ENCODE measurements at places on chromosomes 13 and 19. TPM values are rescaled to one million over a fixed set of nuclear protein-coding genes. Genes with fewer than 3 reads are reported as not detected.

NOTCH3 gene
- 23.9 TPM for total RNA-seq

ZNF729 gene
- total RNA-seq = not detected

SMAD9 gene
- total RNA-seq = 0.06 TPM

DAPK3 gene
- total RNA-seq = 39.7 TPM

CACNG8 gene
- total RNA-seq = 1.2 TPM

ERICH4 gene
- total RNA-seq = not detected

PGLYRP2 gene
- total RNA-seq = not detected

RXFP2 gene
- total RNA-seq = not detected

NDUFA3 gene
- total RNA-seq = 245 TPM

PSG1 gene
- 0.23 TPM for total RNA-seq

CEACAM20 gene
- 0.06 TPM for total RNA-seq

KLK1 gene
- total RNA-seq = not detected

MYBPC2 gene
- not detected for total RNA-seq

MYPOP gene
- 10.4 TPM for total RNA-seq

SHISA7 gene
- 0.02 TPM for total RNA-seq
